ENCODE measurements at places on chromosomes 6 and 20. TPM values are rescaled to one million over a fixed set of nuclear protein-coding genes. Genes with fewer than 3 reads are reported as not detected.

The HLA-C gene
- total RNA-seq = 52.5 TPM

The TTLL9 gene
- not detected for total RNA-seq

The POPDC3 gene
- 21.1 TPM for total RNA-seq

The CST4 gene
- total RNA-seq = not detected

The RIMS4 gene
- 2.0 TPM for total RNA-seq

The NKAIN2 gene
- total RNA-seq = not detected

The HMGN4 gene
- total RNA-seq = 77.3 TPM

The DZANK1 gene
- total RNA-seq = 2.1 TPM

The RIPOR2 gene
- total RNA-seq = 0.73 TPM

The RAB32 gene
- total RNA-seq = 39.5 TPM

The OLIG3 gene
- not detected for total RNA-seq

The SIGLEC1 gene
- 0.02 TPM for total RNA-seq

The PAX1 gene
- 0.02 TPM for total RNA-seq

The SAMD5 gene
- 0.39 TPM for total RNA-seq

The STMN3 gene
- total RNA-seq = 9.0 TPM
